Kidney epithelial cell (primary cell): ENCODE measurements at places on chromosomes 1 and 21.
A peak's percentile ranks its signal among the peaks of the same experiment; 100 is the strongest.

- no peak for DNase-seq
These were observed 115.7 kb downstream of the RGL1 start for GRCh38 chr1:183920651-183921050.

DNA sequence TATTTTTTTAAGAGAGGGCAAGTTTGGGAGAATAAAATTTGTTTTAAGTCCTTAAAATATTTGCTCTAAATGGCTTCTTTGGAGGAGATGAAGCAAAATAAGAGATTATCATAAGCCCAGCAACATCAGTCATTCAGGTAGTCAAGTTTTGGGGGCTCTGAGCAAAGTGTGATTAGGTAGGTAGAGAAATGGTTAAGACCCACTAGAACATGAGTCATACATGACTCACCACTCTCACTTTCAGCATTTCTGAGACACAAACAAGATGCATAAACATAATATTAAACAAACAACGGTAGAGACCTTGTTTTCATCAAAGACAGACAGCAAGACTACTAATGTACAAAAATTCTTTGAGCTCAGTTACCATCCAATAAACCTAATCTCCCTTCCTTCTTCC is 272.2 kb downstream of the LMO4 start:
- no peak for DNase-seq

DNA sequence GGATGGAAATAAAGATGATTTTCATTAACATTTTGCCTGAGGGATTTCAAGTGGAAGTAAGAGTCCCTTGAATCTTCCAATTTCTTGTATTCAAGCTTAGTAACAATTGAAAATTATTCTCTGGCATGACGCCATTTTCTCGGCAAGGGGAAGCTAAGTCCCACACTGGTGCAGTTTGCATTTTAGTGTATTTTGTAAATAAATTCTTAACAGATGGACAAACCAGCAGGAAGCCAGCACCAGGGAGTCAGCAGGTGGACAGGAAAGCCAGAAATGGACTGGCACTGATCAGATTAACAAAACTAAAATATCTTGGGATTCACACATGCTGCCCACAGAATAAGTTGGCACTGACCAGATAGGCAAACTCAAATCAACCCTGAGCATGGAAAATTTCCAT is 311.3 kb downstream of the LRRIQ3 start:
- DNase-seq, result no peak

DNA sequence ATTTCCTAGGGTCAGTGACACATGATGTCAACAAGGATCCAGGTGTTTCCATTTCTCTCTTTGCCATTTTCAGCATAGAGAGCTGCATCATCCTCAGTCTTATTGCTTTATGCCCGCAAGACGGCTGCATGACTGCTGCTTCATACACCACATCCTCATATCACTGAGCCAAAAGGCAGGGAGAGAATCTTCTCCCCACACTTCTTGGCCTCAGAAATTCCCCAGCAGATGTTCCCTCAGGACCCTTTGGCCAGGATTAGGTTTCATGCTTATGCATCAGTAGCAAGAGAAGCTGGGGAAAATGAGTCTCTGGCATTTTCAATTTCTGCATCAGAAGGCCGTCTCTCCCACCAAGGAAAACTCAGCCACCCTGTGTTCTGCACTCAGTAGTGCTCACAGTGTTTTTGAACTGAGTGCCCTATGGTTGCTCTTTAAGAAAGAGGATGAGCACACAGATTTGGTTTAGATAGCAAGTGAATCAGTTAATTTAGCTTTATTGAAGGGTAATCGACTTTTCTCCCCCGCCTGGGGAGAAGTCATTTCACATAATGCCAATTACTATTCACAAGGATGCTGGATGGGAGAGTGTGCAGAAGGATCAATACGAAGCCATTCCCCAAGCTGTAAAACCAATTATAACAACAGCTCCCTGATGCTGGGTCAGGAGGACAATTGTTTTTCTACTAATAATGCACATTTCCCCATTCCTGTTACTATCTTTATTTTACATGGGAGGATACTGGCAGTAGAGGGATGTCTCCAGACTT is 360.2 kb downstream of the HHIPL2 start:
- DNase-seq, result no peak

DNA sequence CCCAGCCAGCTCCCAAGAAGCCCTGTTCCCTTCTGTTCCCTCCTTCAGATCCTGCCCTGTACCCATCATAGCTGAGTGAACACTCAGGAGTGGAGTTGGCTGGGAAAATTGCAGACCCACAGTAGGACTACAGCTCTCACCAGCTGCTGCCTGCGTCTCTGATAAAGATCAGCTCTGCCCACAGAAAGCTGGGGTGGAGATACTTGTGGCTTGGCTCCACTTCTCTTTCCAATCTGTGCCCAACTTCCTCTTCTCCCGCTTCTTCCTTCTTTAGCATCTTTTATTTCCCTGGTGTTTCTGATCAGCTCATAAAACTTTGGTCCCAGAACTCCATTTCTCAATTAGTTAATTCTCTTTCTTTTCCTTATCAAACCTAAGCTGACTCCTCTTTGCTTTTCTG is 5.5 kb upstream of the CD1A start:
- DNase-seq, result no peak

DNA sequence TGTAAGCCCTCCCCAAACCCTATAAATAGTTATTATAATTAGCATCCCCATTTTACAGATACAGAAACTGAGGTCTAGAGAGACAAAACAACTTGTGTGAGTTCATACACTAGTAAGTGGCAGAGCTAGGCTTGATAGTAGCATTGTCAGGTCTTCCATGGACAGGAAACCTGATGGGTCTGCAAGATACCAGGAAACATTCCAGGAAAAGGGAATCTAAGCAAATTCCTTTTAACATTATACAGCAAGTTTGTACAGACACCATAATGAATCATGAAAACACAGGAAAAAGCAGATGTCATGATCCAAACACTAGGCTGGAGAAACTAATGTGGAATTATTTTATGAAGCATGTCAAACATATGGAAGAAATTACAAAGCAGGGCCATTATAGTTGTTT is 89.1 kb upstream of the KCNK2 start:
- no peak for DNase-seq

- no peak for DNase-seq
These were observed 41.0 kb upstream of the ST6GALNAC5 start for GRCh38 chr1:76826072-76826845.

DNA sequence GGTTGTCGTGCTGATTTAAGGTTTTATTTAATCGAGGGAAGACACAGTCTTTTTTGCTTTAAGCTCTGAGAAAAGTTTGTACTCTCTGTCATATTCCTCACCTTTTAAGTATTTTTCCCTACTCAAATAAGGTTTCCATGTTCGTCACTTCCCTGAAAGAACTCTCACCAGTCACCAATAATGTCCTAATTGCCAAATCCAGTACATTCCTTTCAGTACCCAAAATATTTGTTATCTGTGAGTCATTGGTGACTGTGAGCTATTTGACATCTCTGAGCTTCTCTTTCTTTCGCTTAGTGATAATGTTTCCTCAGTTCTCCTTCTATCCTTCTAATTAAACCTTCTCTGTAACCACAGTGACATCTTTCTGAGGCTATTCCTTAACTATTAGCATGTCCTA is 874.2 kb upstream of the ADGRL2 start:
- DNase-seq, result no peak

DNA sequence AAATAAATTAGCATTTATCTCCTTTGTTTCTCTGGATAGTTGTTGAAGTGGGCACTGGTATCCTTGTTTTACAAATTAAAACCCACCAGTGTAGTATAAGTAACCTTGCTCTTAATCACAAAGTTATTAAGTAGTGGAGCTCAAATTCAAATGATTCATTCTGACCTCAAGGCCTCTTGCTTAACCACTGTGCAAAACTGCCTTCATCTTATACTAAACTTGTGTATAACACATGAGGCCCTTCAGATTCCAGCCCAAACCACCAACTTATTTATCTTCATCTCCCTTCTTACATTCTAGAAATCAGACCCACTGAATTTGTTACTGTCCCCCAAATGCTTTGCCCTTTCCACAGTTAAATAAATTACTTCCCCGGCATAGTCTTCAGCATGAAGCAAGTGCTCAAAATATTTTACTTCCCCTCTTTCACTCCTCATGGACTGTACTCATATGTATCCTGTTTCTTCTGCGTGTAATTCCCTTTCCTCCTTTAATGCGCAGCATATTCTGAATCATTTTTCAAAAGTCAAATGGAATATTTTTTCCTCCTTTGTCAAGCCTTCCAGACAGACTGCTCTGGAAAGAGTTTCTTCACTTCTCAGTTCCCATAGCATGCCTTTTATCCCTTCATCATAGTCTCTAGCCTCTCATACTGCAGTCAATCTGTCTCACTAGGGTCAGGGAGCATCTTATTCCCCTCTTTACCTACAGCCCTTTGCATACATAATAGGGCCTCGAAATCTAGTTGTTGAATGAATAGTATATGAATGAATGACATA is 19.0 kb upstream of the DNASE2B start:
- DNase-seq, result peak; percentile 76

- DNase-seq, result no peak
These were observed at the start of gene KCTD3 for GRCh38 chr1:215566556-215567490. Gene KCTD3 (plus strand): TSS chr1:215567304. CDS start chr1:215567686, 382 bp downstream.

- DNase-seq, result no peak
These were observed 24.2 kb upstream of the SYDE2 start for GRCh38 chr1:85224734-85225623.

GRCh38 chr21:17921579-17922530 is 102.7 kb upstream of the C21orf91 start:
- DNase-seq, result no peak

GRCh38 chr21:25831300-25831960 is 96.7 kb downstream of the GABPA start:
- DNase-seq, result no peak

DNA sequence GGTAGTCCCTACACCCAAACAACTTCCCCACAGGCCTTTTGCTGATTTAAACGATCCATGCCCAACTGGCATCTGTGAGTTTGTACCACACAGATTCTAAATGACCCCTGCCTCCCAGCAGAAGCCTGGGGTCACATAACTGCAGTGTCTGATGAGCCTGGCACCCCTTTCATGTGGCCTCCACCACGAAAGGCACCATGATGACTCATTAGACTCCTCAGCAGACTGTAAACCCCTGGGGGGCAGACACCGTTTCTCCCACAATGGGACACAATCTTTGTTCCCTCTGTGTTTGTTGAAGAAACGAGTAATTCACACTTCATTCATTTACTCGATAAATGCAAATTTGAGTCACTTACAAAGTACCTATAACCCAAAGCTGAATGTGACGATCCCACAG is 81.6 kb downstream of the CCDC185 start:
- DNase-seq, result no peak

DNA sequence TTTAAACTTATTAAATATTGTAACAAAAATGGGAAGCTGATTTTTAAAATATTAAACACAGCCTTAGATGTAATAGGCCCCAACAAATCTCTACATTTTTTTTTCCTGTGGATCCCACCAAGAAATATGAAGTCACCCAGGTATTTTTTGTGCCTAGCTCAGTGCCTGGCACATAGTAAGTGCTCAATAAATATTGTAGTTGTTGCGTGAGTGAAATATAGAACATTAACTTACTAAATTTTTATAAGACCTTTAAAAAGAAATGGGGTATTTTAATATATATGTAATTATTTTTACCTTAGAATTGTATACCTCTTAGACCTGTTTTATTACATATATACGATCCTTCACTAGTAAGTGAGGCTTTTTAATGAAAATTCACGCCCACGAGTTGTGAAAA is 569 bp upstream of the DNAH14 start:
- DNase-seq, result no peak

GRCh38 chr1:79777481-79778219 is 771.1 kb upstream of the ADGRL4 start:
- no peak for DNase-seq

DNA sequence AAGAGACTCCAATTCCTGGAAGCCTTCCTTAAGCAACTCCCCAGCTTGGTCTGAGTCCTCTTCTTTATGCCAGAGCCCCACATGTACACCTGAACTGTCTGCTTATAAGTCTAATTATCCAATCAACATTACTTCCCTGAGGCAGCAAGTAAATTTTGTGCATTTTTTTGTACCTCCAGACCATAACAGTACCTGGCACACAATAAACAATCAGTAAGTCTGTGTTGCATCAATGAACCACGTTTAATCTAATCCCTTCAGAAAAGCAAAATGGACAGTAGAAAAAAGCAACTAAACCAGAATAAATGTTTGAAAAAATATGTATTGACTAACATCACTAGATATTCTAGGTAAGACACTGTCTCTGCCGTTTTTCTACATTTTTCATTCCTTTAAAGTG is 20.5 kb downstream of the MRPL39 start:
- no peak for DNase-seq
